Ammon's horn (tissue), 1 donor: ENCODE measurements at places on chromosomes 5 and 9.

- no peak for DNase-seq
Observed at GRCh38 chr9:6829027-6829426, 71.3 kb downstream of the KDM4C start.

- no peak for DNase-seq
Observed at GRCh38 chr9:111622626-111623025, 8.5 kb upstream of the DNAJC25 start.

DNA sequence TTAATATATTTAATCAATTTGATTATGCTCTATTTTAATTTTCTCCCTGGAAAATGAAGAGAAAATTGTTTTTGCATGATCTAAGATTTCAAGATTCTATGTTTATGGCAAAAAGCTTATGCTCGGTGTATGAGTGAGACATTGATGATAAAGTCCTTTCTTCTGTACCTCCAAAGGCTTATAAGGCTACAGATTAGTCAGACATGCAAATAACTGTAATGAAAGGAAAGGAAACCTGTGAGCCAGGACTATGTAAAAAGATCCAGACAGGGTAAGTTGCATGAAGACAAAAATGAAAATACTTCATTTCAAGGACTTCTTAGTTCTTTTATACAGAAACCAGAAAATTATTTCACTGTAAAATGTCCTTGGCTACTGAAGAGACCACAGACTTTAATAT is 52.2 kb upstream of the EDIL3 start:
- DNase-seq: no peak

DNA sequence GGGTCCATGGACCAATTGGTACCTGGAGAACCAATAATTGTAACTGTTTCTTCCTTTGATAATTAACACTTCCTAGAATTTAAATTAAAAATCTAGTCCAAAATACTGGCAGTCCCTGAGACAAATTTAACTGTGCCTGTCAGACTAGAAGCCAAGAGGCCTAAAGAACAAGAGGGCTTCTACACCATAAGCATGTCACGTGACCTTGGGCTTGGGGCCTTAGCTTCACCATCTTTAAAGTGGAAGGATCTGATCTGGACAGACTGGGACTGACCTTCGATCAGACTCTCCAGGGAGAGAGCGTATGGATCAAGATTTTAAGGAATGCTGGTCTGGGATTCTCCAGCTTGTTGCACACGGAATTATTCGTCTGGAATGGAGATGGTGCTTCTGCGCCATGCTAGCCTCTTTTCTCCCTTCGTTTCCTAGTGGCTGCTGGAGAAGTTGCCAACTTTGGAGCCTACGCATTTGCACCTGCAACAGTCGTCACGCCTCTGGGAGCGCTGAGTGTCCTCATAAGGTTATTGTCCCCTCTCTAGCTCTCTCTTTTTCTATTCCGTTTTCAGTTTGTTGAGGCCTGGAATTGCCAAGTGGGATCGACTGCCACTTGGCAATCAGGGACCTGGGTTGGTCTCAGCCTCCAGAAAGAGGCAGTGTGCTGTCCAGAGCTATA is 8.4 kb downstream of the NIPAL4 start:
- DNase-seq: no peak

DNA sequence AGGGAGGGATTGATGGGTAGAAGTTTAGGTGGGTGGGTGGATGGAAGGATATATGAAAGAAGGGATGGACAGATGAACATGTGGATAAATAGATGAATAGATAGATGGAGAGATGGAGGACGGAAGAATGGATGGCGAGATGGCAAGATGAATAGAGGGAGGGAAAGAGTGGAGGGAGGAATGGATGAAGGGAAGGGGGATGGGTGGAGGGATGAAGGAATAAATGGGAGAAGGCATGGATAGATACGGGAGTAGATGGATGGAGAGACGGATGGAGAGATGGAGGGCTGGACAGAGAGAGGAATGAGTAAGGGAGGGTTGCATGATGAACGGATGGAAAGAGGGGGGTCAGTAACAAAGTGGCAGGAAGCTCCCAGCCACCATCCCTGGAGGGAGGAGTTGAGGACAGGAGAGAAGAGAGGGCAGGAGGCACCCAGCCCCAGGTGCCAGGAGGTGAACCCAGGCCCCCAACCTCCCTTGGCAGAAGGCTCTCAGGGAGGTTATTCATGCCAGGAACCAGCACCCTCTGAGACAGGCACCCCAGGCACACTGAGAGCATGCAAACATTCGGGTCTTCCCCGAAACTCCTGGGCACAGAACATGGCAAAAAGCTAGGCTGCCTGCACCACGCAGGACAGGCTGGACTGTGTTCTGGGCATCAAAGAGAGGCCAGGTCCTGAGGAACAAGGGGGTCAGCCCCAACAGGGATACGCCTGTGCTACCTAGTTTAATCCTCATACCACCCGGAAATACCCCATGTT is 9.1 kb downstream of the SARDH start:
- DNase-seq: no peak

DNA sequence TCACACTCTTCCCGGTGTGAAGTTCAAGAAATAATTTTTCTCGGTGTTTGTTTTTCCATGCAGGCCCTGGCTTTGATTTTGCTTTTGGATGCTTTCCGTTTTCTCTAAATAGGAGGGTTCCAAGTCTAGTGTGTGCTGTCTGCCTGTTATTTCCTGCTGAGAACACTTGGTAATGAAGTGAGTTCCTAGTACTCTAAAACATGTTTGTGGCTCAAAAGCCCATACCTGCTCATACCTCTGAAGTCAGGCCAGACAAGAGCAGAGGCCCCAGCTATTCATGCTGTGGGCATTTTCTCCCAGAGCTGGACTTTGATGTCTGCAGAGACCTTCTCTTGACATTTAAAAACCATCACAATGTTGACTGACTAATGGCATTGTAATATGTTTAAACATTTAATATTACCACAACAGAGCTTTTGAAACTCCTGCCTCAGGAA is 211.2 kb downstream of the GOLPH3 start:
- no peak for DNase-seq

- peak; percentile 36 for DNase-seq
Observed at GRCh38 chr5:167688341-167689130, 602.9 kb upstream of the WWC1 start.

DNA sequence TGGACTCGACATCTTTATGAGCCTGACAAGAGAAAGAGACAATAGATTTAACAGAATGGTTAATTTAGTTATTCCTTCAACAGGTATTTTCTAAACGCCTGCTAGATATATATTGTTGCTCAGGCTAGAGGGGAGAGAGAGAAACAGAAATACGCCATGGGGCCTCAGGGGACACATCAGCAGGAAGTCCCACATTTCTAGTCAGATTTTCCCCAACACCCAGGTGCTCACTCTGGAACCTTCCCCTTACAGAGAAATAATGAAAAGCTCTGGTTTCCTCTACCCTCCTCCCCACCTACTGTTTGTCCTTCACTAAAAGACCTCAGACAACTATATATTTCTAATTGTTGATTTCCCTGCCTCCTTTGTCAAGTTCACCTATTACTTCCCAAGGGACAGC is 130.3 kb upstream of the TBC1D2 start:
- DNase-seq: no peak

GRCh38 chr5:158751961-158752655 is 347.6 kb downstream of the EBF1 start:
- DNase-seq: no peak

GRCh38 chr5:78003919-78004318 is 227.8 kb upstream of the TBCA start:
- no peak for DNase-seq

DNA sequence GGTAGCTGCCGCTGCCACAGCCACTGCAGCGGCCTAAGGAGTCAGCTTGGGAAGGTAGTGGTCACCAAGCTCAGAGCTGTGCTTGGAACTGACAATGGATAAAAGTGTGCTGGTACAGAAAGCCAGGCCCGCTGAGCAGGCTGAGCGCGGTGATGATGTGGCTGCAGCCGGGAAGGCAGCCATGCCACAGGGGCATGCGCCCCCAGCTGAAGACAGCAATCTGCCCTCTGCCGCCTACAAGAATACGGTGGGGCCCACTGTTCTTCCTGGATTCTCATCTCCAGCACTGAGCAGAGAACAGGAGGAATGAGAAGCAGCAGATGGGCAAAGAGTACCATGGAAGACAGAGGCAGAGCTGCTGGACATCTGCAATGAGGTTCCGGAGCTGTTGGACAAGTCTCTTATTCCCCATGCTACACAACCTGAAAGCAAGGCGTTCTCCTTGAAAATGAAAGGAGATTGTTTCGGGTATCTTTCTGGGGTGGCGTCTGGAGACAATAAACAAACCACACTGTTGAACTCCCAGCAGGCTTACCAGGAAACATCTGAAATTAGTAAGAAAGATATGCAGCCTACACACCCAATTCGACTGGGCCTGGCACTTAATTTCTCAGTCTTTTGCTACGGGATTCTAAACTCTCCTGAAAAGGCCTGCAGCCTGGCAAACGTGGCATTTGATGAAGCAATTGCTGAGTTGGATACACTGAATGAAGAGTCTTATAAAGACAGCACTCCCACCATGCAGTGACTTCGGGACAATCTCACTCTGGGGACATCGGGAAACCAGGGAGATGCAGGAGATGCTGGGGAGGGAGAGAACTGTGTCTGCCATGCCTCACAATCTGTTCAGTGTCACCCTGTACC is 22.8 kb upstream of the ANKRD18A start:
- DNase-seq: peak; percentile 53

DNA sequence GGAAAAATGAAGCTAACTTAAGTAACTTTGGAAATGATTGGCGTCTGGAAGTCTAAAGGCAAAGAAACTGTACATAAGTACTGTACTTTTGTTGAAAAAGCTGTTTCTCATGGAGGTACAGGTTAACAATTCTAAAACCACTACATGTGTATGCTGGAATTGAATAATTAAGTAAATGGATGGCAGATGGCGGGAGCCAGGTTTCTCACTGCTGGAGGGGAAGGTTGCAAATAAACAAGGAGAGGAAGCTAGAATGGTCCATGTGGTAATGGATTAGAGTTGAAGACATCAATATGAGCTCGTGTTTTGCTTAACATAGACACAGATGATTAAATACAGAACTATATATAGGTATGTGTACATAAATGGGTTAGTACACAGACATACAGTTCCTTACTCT is 43.2 kb upstream of the ASTN2 start:
- DNase-seq: no peak

DNA sequence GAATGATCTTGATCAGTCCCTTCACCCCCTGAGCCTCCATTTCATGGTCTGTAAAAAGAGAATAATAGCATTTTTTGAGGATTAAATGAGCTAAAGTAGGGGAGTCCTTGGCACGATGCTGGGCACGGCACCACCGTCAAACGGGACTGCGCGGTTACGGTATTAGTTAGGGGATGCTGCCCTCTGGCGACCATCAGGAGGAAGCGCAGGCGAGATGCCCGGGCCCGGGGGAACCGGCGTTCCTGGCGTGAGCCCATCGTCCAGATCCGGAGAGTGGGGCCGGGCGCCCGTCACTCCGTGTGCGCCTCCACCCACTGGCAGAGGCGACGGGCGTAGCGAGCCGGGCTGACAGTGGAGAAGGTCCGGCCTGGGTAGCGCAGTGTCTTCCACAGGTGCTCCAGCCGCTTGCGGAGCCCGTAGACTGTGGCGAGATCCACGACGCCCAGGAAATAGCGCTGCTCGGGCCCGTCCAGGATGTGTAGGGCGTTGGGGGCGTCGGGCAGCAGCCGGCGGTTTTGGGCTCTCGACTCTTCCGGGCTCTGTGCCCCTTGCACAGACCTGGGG is 4.8 kb upstream of the ST6GALNAC4 start:
- peak; percentile 79 for DNase-seq

GRCh38 chr5:154315196-154315595 is 124.7 kb downstream of the GALNT10 start:
- no peak for DNase-seq

DNA sequence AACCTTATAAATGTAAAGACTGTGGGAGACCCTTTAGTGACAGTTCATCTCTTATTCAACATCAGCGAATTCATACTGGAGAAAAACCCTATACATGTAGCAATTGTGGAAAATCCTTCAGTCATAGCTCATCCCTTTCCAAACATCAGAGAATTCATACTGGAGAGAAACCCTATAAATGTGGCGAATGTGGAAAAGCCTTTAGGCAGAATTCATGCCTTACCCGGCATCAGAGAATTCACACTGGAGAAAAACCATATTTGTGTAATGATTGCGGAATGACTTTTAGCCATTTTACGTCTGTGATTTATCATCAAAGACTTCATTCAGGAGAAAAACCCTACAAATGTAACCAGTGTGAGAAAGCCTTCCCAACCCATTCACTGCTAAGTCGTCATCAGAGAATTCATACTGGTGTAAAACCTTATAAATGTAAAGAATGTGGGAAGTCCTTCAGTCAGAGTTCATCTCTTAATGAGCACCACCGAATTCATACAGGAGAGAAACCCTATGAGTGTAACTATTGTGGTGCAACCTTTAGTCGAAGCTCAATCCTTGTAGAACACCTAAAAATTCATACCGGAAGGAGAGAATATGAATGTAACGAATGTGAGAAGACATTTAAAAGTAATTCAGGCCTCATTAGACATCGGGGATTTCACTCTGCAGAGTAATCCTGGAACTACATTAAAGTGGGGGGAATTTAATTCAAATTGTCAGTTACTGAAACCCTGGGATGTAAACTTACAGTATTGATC is 17.7 kb downstream of the ZNF483 start:
- DNase-seq: no peak

DNA sequence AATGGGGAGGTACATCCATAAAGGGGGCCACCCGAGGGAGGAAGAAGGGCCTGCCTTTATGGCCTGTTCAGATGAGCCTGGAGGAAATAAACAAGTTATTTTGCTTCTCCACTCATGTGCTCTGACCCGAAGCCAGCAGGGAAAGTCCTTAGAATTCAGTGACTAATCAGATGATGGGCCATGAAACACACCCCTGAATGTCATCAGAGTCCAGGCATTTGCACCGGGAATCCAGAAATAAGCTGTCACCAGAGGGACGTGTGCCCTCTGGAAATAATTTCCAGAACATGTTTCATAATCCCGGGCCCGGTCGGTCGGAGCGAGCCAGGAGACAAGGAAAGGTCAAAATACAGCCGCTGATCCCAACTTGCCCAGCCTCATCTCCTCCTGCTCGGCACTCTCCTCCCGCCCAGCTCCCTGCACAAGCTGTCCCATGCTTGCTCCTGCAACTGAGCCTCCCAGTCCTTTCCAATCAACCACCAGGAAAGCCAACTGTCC is 73.6 kb upstream of the ZNF622 start:
- no peak for DNase-seq

- DNase-seq: no peak
Observed at GRCh38 chr9:98784831-98785806, 11.2 kb downstream of the ANKS6 start.

GRCh38 chr9:102054811-102055210 is 316.4 kb upstream of the GRIN3A start:
- DNase-seq: no peak

GRCh38 chr5:100791391-100791790 is 111.7 kb downstream of the ST8SIA4 start:
- no peak for DNase-seq
